ENCODE measurements at places on chromosomes 12 and 14. TPM values are rescaled to one million over a fixed set of nuclear protein-coding genes. Genes with fewer than 3 reads are reported as not detected.

DNA sequence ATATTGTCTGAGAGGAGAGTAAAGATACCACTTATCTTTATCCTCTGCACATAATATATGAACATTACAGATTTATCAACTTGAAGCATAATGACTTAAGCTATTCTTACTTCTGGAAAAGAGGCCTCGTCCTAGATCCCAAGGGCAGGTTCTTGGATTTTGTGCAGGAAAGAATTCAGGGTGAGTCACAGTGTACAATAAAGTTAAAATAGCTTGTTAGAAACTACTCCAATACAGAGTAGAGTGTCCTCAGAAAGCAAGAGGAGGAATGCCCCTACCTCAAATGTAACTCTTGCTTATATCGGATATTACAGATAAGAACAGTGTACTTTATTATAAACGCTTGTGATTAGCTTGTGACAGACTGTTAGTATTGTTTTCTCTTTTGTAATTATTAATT lies 41.9 kb upstream of the ABCC9 start:
- DNase-seq: no peak

NANOG gene
- total RNA-seq: not detected

KCNH3 gene
- not detected for total RNA-seq

FBXW8 gene
- total RNA-seq: 14.6 TPM

All from Daoy (cell line).